Ovary (tissue), 10 donors: ENCODE measurements at places on chromosomes 3 and 15.

DNA sequence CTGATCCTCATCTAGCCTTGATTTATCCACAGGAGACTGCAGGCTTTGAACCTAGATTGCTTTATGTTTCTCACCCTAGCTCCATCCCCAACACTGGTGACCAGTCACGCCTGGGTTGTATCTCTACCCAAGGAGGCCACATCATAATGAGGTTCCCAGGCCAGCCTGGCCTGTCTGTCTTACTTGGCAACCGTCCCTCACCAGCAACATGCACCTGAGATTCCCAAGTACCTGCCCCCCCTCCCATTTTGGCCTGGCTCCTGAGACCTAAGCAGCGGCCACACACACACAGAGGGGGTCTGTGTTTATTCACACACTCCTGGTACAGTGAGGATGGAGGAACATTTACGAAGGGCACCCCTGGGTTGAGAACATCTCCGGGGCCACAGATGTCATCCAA, 2.4 kb downstream of the CAMK2N2 start:
- DNase-seq = no peak

DNA sequence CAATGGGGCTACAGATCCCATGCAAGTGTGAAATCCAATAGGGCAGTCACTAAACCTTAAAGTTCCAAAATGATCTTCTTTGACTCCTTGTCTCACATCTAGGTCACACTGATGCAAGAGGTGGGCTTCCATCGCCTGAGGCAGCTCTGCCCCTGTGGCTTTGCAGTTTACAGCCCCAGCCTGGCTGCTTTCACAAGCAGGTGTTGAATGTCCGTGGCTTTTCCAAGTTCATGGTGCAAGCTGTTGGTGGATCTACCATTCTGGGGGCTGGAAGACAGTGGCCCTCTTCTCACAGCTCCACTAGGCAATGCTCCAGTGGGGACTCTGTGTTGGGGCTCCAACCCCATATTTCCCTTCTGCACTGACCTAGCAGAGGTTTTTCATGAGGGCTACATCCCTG, 68.5 kb upstream of the PRR20G start:
- DNase-seq = no peak

GRCh38 chr3:98026425-98027084, 8.6 kb downstream of the GABRR3 start:
- no peak for DNase-seq

GRCh38 chr3:8445861-8446260, 55.8 kb upstream of the LMCD1 start:
- no peak for DNase-seq

GRCh38 chr15:101308604-101309435, 13.8 kb upstream of the SNRPA1 start:
- DNase-seq = no peak

DNA sequence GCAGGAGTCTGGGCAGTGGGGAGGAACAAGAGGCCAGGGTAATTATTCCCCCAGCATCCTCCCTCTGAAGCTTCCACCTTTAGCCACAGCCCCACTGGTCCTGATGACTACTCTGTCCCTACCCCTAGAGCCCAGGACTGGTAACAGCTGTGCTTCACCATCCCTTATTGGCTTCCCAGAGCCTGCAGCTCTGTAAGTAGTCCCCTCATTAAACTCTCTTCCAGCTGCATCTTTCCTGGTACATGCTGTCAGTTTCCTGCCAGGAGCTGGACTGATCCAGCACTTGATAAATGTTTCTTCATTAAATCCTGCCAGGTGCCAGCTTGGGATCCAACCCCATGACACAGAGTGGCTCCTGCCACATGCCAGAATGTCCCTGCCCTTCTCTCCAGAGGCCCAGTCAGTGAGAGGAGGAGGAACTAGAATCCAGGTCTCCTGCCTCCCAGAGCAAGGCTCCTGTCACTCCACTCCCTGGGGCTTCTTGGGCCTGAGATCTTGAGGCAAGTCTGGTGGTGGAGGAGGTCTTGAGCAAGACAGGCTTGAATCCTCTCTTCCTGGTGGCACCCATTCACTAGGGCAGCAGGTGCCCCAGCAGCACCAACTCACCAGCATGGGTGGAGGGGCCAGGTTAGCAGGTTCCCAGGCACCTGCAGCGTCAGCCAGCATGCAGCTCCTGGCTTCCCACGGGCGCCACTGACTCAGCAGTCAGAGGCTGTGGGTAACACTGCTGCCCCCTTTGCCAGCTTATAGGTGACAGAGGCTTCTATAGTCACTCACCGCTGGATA, 27.6 kb downstream of the FBXW12 start:
- peak; percentile 8 for DNase-seq

DNA sequence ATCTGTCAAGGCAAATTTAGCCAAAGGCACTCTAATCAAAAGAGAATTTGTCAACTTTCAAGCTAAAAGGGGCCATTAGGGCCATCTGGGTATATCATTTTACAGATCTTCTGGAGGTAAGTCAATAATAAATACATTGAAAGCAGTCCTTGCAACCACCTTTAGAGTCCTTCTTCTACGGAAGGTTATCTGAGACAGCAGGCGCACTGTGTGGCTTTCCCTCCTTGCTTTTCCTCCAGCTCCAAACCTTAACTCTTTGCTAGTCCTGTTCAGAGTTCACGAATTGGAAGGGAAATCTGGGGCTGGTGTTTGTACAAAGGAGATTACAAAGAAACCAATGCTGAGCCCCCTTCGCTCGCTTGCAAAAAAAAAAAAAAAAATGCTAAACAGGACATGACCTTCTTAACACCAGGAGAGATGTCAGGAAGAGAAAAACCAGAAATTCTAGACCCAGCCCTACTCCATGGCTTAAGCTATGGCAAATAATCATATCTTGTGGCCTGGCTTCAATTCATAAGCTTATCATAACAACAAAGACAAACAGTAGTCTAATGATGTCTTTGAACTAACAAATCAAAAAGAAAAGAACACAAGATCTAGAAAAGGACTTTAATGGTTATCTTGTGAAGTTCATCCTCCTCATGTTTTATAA, 215.7 kb downstream of the STT3B start:
- no peak for DNase-seq

DNA sequence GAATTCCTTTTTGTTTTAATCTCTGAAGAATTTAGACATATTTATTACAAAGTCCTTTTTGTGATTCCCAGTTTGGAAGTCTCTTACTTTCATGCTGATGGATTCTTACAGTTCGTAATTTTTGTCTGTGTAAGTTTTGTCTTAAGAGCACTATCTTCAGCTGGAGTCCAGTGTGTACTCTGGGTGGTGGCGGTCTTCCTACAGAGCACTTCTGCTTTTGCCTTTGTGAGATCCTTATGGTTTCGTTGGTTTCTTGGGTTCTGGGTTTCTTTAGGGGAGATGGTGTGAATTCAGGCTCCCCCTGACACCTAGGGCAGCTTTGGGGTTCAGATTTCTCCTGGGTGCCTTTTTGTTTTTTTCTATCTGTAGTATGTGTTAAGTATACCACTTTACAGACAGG, 45.3 kb downstream of the PLS1 start:
- DNase-seq = no peak

- no peak for DNase-seq
Observed at GRCh38 chr3:134904241-134904771, 109.2 kb downstream of the EPHB1 start.

DNA sequence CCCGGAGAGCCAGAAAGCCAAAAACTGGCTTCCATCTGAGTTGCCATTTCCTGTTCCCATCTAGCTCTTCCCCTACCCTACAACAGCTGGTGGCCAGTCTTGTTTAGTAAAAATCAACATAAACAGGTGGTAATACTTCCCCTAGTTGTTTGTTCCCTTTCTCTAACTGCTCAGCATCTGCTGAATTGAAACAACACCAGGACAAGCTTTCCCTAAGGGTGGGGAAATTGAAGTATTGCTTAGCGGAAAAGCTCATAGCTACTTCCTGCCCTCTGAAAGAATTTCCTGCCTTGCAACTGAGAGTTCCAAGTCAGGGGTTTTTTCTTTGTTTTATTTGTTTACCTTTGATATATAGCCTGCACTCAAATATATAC, 66.8 kb downstream of the HMG20A start:
- DNase-seq = no peak

GRCh38 chr3:47193871-47194859, 30.3 kb upstream of the SETD2 start:
- no peak for DNase-seq
